NCI-H1436 treated with DMSO at 0.1 percent for 48 hours (cell line): ENCODE measurements at places on chromosomes 1 and 21.

DNA sequence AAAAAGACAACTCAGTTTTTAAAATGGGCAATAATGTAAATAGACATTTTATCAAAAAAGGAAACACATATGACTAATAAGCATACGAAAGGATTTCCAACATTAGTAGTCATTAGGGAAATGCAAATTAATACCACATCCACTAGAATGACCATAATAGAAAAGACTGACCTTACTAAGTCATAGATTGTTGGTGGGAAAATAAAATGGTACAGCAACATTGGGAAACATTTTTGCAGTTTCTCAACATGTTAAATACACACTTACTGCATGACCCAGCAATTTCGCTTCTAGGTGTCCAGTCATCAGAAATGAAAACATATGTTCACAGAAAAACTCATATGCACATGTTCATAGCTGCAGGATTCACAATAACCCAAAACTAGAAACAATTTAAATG is 29.9 kb upstream of the SLC44A3 start:
- DNase-seq, result no peak

DNA sequence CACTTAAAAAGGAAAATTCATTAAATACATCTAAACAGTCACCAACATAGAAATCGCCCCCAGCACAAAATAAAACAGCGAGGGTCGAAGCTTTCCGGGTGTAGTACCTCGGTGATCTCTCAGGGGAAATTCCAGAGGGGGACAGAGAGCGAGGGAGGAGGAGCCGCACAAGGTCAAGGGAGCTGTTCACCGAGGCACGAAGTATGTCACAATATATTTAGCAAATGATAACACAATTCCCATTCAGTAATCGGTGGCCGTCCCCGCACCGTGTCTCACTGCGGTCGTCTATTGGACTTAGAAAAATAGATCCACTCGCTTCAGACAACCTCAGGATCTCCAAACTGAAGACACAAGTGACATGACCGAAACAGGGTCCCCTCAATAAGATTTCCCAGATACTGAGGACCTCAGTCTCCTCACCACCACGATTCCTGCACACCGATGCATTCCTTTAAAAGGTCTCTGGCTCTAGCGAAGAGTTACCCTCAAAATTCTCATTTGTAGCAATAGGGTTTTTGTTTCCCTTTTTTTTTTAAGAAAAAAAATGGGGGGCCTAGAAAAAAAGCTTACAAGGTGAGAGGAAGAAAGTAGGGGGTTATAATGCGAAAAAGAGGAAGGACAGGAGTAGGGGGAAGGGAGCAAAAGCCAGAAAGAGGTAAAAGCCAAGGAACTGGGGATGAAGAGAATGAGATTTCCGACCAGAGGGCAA is 1.1 kb downstream of the LPGAT1 start:
- DNase-seq, result no peak

GRCh38 chr1:208951908-208952307 is 631.6 kb upstream of the CAMK1G start:
- DNase-seq, result no peak

DNA sequence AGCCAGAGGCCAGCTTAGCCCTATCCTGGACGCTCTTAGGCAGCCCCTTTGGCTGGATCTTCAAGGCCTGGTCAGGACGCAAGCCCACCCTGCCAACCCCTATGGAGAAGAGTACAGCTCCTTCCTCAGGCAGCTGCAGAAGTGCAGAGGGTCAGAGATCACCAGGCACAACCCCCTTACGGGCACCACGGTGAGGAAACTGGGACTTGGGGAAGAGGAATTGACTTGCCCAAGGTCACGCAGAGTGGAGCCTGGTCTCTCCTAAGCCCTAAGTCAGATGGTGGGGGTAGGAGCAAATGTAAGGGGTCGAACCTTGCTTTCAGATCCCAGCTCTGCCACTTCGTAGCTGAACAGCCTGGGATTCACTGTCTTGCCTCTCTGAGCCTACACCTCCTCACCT is 3.7 kb downstream of the E2F2 start:
- DNase-seq, result no peak

GRCh38 chr1:38651669-38652068 is 207.9 kb downstream of the RRAGC start:
- no peak for DNase-seq

- no peak for DNase-seq
Measured at GRCh38 chr1:196516373-196516772, 91.9 kb downstream of the KCNT2 start.

DNA sequence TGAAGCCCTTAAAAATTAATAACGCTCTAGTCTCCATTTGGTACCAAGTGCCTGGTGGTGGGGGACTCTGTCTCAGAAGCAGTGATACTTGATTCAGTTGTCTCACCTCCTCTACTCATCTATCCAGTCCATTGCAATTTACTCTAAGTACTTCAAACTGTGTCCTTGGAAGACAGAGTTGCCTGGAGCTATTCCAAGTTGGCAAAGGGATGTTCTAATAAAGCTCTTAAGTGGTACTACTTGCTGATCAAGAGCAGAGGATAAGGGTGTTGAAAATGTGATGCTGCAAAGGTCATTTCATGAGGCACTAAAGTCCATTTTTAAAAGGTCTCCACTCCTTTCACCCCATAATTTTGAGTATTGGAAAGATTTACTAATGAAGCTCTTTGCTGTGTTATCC is 142.2 kb downstream of the NFIA start:
- DNase-seq, result no peak

GRCh38 chr1:94799206-94799605 is 21.0 kb upstream of the SLC44A3 start:
- no peak for DNase-seq

- no peak for DNase-seq
Measured at GRCh38 chr1:181107711-181108110, 19.2 kb downstream of the IER5 start.

DNA sequence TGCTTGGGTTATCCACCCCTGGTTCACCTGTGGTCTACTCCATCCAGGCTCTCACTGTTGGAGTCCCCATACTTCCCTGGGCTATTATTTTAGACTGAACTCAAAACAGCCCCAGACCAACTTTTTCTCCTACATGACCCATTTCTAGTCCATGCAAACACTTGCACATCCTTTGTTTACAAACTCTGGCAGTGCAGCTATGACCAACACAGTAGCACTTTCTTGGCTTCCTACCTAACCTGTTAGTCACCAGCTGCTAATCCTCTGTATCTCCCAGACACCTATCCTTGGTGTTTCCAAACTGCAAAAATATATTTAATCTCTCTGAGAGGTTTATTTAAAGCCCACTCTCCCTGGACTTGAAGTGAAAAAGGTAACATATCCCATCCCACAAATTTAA is 90.8 kb downstream of the DDAH1 start:
- DNase-seq, result no peak

- no peak for DNase-seq
Measured at GRCh38 chr1:28580722-28581530, 11.1 kb upstream of the RAB42 start.

DNA sequence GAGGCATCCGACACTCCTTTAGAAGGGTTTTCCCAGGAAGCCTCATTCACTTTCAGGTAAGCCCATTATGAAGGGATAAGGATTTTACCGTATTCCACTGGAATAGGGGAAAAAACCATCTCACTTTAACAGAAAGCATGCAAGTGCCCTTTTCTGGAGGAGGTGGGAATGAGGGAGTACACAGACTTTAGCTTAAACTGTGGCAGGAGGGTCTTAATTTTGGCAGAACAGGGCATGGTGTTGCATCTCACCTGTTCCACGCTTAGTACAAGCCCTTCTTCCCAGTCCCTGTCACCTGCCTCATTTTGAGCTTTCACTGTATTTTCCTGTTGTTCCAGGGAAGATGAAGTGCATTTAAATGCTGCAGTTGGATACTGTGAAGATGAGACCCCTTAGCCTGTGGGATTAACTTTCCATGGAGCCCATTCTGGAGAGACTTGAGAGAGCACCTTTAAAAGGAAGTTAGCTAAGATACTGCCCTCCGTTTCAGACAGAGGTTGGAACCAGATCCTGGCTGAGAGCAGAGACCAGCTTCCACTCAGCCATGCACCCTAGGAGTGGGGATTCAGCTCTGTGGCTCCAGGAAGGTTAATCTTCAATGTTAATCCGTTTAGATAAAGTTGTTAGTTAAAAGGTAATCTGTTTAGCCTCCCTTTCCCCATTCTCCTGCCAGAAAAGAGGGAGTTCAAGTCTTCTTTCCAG is 42.6 kb downstream of the PBX1 start:
- DNase-seq, result no peak

- DNase-seq, result no peak
Measured at GRCh38 chr21:14487490-14488432, 58.4 kb downstream of the SAMSN1 start.

GRCh38 chr1:38138498-38139233 is 92.1 kb upstream of the POU3F1 start:
- no peak for DNase-seq

DNA sequence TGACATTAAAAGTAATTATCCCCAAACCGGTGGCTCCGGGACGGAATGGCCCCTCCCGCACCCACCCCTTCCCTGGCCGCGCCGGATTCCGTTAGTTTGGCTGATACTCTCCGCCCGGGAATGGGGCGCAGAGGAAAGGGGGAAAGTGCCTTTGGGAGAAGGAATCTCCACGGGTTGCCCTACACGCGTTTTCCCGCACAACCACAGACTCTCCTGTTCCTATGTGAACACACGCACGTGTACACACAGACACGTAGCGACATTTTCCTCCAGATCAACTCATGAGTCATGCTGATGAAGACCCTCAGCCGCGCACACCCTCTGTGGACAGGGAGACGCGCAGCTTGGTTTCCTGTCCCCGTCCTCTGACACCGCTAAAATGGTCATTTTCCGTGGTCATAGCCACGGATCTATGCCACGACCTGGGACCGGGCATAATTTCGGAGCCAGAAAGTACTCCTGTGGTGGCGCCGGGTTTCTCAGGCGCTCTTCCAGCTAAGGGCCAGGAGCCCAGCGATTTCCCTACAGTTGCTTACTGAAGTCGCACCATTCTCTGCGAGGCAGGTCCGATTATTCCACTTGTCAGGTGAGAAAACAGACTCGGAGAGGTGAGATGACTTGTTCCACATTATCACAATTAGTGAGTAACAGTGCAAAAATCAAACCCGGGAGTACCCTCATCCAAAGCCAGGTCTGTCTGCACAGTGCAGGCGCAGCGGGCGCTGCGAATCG is 4.0 kb upstream of the DMRTA2 start:
- DNase-seq, result no peak

GRCh38 chr1:19704247-19705113 is 39.8 kb downstream of the HTR6 start:
- DNase-seq, result no peak

- no peak for DNase-seq
Measured at GRCh38 chr1:53546409-53547155, 87.4 kb downstream of the DMRTB1 start.

DNA sequence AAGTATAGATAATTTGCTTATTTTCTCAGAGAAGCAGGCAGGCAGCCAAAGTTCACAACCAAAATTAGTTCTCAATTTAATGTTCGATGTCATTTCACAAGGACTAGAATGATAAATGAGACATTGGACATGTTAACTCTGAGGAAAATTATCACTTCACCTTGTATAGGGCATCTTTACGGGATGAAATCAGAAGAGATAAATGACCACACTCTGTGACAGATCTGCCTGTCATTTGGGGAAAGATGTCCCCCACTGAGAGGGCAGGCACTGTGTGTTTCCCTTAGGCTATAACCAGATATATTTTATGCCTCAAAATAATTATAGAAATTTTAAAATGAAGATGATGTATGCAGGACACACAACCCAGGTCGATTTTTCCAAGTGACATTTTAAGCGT is 642.9 kb downstream of the BRINP3 start:
- DNase-seq, result no peak

DNA sequence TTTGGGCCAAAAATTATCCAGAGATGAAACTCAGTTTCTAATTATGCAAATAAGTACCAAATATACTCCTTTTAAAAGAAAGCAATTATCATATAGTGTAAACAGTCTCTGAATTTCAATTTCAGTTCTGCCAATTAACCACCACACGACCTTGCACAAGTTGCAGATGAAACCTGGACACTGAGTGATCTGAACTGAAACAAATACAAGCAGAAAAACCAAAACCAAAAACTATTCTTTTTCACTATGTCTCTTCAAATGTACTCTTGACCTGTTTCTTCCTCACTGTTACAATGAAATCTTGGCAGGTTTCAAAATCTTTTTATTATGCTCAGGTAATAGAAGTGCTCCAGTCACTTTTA is 79.2 kb downstream of the TYW3 start:
- DNase-seq, result no peak

- no peak for DNase-seq
Measured at GRCh38 chr1:219188331-219188803, 14.7 kb downstream of the LYPLAL1 start.

DNA sequence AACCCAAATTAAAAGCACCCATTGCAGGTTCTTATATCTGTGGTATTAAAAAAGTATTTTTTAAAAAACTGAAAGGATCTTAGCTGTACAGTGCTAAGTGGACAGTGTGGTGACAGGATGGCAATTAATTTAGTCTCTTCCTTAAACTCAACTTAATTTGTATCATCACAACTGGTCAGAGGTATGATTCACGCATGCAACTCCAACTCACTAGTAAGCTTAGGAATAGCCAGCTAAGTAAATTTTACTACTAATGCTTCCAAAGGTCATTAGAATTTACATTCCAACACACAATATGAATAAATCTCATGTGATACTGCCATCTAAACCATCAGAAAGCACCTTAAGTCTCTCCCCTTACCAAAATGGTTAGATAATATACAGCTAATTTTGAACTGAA is 35.4 kb downstream of the ENAH start:
- DNase-seq, result no peak

DNA sequence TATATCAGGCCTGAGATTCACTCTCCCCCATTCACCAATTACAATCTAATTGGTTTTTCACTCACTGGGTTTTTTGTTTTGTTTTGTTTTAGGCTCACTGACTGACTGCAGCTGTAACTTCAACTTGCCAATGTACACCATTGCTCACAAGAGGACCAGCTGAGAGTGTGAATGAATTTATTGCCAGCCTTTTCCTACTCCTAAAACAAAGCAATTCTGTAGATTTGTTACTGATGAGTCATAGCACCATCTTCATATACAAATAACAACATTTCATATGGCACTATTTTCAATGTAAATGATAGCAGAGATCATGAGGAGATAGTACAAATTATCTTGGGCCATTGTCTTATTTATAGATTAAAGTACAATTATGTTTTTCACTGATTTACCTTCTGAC is 76.0 kb upstream of the DPYD start:
- DNase-seq, result no peak

DNA sequence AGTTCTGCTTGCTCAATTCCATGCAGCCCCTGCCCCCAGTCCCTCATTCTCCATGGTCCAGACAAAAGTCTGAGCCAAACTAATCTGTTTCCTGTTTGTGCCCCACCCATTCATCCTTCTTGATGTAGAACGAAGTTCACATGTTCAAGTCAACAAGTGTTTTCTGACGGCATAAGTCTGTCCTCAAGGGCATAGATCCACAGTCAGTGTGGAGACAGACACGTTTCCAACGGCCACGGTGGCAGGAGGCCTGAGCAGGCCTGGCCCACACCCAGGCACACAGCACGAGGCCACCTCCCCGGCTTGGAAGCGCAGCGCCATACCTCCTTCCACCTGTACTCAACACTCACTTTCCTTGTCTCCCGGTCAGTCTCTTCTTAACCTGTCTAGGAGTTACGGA is 16.1 kb downstream of the ADORA1 start:
- DNase-seq, result no peak

- DNase-seq, result no peak
Measured at GRCh38 chr1:244735404-244735803, 82.5 kb downstream of the DESI2 start.
